Muscle of back (tissue), 13 donors: ENCODE measurements at places on chromosomes 4 and X. TPM values are rescaled to one million over a fixed set of nuclear protein-coding genes. Genes with fewer than 3 reads are reported as not detected.
A peak's percentile ranks its signal among the peaks of the same experiment; 100 is the strongest.

- no peak for DNase-seq
Observed at GRCh38 chr4:177236886-177237285, 72.8 kb upstream of the NEIL3 start.

- DNase-seq = no peak
Observed at GRCh38 chrX:118901991-118902390, 72.4 kb upstream of the LONRF3 start.

GRCh38 chr4:19823781-19824180 lies 427.9 kb upstream of the SLIT2 start:
- DNase-seq = no peak

- no peak for DNase-seq
Observed at GRCh38 chr4:153024466-153024865, 88.3 kb downstream of the FHDC1 start.

- no peak for DNase-seq
Observed at GRCh38 chrX:85698921-85699320, 319.5 kb upstream of the POF1B start.

DNA sequence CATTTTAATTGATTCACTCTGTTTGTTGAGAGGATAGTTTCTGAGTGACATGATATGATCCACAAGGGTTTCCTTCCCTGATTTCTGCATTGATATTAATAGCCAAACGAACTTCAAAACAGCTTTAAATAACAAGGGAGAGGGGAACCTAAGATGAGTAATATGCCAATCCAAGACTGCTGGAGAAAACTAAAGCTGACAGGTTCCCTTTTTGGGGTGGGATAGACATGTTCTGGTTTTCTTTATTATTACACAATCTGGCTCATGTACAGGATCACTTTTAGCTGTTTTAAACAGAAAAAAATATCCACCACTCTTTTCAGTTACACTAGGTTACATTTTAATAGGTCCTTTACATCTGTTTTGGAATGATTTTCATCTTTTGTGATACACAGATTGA lies 182.2 kb downstream of the AR start:
- no peak for DNase-seq

- no peak for DNase-seq
Observed at GRCh38 chrX:144715337-144715736, 532.0 kb upstream of the SPANXN1 start.

DNA sequence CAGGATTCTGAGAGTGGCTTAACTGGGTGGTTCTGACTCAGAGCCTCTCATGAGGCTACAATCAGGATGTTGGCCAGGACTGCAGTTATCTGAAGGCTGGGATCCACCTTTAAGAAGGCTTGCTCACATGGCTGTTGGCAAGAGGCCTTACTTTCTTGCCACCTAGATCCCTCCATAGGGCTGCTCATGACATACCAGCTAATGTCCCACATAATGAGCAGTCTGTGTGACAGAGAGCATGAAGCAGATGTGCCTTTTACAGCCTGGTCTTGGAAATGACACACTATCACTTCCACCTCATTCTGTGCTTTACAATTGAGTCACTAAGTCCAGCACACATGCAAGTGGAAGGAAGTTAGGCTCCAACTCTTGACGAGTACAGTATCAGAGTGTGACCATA lies 4.3 kb upstream of the RBM3 start:
- DNase-seq = no peak

DNA sequence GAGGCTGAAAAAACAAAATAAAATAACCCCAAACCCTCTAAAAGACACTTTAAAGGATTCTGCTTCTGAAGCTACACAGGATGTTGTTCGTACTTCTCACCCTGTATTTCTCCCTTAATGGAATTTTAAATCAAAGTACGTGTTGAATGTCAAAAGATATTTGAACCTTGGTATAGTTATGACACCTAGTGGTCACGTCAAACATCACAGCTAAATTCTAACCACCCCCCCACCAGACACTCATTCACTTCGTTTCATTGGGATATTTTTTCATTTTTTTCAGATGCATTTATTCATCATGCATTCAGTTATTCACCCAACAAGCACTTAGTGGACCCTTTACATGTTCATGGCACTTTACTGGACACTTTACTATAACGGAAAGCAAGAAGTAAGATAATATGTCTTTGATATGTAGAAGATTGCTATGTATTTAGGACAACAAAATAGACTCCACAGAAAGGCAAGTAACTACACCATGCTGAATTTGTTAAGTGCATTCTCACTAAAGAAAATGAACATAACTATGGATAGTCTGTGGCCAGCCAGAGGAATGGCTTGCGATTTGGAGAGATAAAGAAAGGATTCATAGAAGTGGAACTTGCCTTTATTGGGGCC lies 62.5 kb upstream of the GPR174 start:
- peak; percentile 33 for DNase-seq

DNA sequence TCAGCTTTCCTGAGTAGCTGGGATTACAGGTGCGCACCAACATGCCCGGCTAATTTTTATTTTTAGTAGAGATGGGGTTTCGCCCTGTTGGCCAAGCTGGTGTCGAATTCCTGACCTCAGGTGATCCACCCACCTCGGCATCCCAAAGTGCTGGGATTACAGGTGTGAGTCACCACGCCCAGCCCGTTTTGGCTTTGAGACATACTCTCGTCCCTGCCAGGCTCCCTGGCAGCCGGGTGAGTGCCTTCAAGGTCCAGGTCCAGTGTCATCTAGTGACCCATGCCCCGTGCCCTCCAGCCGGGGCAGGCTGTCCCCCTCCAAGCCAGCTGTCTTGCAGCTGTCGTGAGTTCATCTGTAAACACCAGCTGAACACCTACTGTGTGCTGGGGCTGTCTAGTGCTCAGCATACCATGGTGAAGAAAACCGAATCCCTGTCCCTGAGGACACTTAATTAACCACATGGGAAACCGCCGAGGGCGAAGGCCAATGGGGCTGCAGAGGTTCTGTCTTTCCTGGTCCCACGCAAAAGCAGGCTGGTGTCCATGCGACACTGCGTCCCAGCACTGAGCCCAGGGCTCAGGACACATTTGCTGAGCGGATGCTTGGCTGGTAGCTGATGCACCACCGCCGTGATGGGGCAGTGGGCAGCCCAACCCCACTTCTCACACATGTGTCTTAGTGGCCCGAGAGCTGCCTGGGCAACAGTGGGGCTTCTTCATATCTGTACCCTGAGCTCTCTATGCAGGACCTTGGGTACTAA lies 21.9 kb downstream of the NSG1 start:
- no peak for DNase-seq

DNA sequence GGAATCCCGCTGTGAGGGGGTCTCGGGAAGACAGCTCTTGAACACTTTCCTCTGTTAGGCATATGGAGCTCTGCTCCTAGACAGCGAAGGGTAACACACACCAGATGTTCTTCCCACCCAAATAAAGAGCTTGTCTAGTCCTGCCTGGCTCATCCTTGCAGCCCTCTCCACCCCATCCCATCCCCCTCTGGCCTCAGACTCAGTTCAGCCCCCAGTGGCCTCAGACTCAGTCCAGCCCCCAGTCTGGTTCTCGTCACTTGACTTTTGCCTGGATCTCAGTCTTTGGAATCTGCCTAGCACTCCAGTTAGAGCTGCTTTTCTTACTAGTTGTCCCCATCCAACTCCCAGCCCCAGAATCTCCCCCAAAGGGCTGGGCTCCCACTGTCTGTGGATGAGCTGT lies 14.9 kb downstream of the RAB33A start:
- peak; percentile 66 for DNase-seq

- DNase-seq = no peak
Observed at GRCh38 chr4:134636338-134637051, 434.9 kb upstream of the PABPC4L start.

GRCh38 chr4:8182858-8183725 lies 16.0 kb upstream of the SH3TC1 start:
- DNase-seq = peak; percentile 71

DNA sequence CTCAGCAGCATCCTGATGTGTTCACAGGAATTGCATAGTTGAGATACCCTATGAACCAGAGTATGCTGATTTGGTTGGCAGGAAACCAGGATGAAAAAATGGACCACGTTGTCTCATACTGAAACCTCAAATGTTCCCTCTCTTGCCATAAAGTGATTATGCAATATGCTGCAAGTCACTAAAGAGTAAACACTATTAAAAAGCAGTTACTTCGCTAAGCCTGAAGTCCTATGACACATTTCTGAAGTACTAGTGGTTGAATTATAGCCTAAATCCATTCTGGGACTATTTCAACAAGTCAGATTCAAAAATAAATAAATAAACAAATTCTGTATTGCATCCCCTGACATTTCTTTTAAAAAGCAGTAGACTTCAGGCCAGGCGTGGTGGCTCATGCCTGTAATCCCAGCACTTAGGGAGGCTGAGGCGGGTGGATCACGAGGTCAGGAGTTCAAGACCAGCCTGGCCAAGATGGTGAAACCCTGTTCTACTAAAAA lies 106.0 kb upstream of the NAP1L5 start:
- peak; percentile 52 for DNase-seq

DNA sequence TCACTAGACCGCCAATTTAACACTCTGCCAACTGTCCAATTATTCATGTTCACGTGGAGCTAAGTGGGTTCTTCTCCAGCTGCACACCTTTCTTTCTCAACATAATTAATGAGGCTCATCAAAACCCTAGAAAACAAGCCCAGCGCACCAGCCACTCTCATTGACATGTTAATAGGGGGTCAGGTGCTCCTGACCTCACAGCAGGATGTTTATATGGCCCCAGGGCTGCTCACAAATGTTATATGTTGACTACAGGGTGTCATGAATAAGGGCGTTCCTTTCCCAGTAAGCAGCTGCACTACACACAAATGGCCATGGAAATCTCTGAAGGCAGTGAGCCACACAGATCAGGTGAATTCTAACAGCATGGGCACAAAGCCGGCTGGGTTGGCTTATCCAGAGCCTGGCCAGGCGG lies 209.8 kb downstream of the MGST2 start:
- DNase-seq = peak; percentile 27

DNA sequence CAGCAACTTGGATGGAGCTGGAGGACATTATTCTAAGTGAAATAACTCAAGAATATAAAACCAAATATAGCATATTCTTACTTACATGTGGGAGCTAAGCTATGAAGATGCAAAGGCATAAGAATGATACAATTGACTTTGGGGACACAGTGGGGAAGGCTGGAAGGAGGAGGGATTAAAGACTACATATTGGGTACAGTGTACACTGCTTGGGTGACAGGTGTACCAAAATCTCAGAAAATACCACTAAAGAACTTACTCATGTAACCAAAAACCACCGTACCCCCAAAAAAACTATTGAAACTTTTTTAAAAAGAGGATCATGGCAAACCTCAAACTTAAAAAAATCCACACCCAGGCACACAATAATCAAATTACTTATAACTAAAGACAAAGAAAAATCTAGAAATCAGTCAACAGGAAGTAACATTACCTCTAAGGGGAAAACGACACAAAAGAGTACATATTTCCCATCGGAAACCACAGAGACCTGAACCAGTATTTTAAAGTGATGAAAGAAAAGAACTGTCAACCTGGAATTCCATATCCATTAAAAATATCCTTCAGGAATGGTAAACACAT lies 241.8 kb downstream of the PRDM5 start:
- DNase-seq = no peak

DNA sequence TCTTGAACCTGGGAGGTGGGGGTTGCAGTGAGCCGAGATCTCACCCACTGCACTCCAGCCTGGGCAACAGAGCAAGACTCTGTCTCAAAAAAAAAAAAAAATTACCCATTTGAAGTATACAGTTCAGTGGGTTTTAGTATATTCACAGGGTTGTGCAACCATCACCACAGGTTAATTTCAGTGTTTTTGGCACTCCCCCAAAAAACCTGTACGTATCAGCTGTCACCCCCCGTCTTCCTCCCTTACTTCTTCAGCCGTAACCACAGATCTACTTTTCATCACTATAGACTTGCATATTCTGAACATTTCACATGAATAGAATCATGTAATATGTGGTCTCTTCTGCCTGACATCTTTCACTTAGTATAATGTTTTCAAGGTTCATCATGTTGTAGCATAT lies 11.7 kb upstream of the PTTG2 start:
- no peak for DNase-seq

GRCh38 chrX:1443496-1444075 lies 9.1 kb downstream of the ASMTL start:
- no peak for DNase-seq

DNA sequence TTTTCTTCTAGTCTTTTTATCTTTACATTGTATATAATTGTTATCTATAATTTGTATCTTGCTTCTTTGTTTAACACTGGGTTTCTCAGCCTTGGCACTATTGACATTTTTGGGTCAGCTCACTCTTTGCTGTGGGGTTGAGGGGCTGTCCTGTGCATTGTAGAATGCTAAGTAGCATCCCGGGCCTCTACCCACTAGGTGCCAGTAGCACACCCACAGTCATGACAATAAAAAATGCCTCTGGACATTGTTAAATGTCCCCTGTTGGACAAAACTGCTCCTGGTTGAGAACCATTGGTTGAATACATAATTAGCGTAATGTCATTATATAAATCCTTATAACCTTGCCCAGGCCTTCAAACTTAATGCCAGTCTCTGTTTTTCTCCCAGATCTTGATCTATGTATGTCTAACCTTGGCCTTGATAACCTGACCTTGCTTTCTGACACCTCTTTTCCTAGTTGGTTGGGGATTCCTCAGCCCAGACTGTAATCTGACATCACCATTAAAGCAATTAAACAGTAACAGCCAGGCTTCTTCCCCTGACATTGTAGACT lies 46.1 kb downstream of the DCX start:
- no peak for DNase-seq

DNA sequence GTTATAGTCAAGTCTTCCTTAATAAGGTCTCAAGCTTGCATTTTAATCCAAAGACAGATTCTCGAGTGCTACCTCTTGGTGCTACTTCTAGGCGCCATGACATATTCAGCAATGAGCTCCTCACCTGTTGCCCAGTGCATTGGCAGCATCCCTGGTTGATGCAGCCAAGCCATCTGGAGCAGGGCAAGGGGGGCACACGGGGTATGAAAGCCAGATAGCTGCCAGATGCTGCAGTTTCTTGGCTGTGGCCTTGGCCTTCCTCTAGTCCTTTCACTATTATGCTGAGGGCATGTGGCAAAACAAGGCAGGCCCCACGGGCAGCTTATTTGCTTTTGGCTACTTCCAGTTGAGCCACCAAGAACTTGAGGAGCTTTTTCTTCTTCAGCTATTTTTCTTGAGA lies 168.6 kb upstream of the PGRMC2 start:
- DNase-seq = no peak

DNA sequence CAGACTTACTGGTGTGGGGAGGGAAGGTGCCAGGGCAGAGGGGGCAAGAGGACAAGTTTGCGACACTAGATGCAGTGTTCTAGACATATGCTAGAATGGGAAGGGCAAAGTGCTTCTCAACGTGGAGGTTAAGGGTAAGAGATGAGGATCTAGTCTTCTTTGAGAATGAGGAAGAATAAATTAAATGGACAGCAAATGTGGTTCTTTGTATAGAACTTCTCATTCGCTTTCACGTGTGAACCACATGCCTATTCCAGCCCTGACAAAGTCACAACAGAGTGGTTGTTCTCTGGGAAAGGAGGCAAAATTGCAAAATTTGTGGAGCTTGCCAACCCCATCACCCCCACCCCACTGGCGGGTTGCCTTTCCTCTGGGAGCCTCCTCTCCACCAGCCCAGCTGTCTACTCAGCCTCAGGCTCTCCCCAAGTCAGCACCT lies 1.5 kb upstream of the ANXA5 start:
- DNase-seq = no peak

GRCh38 chr4:12579172-12579571 lies 905.0 kb downstream of the RAB28 start:
- DNase-seq = no peak

SYNPO2 gene
- 193 TPM for polyA plus RNA-seq

CYBB gene
- 15.5 TPM for polyA plus RNA-seq

HSFX2 gene
- polyA plus RNA-seq = not detected

DAPP1 gene
- polyA plus RNA-seq = 1.2 TPM

GAB3 gene
- 4.6 TPM for polyA plus RNA-seq

TLL1 gene
- polyA plus RNA-seq = 2.3 TPM

SNCA gene
- 30.6 TPM for polyA plus RNA-seq

PRPS2 gene
- polyA plus RNA-seq = 8.2 TPM

GABRA4 gene
- polyA plus RNA-seq = not detected

TMEM47 gene
- polyA plus RNA-seq = 54.9 TPM
